ENCODE measurements at places on chromosomes 6 and 20.

DNA sequence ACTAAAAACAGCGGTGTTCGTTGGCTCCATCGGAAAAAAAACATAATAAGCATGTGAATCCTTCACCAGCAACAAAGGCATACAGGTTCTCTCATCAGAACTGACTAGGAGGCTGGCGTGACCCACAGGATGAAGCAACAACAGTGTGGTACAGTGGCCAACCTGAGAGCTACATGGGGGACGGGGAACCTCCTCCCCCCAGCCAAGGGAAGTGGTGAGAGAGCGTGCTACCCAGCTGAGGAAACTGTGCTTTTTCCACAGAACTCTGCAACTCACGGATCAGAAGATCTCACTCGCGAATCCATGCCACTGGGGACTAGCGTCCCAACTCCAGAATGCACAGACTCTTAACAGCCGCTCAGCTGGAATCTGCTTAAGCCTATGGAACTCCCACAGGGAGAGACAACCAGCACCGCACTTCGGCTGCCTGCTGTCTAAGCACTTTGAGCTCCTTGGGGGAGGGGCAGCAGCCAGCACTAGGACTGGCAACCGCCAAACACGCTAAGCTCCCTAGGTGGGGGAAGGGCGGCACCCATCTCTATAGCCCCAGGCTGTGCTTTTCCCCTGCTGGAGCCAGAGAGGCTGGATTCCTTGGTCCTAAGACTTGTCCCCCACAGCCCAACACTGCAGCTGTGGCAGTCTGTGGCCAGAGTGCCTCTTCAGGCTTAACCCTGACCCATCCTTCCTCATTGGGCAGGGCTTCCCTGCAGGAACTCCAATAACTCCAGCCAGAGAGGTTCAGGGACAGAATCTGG is 538.3 kb upstream of the BTBD3 start:
- no peak for DNase-seq

GRCh38 chr6:87791982-87792381 is 89.9 kb upstream of the AKIRIN2 start:
- no peak for DNase-seq

DNA sequence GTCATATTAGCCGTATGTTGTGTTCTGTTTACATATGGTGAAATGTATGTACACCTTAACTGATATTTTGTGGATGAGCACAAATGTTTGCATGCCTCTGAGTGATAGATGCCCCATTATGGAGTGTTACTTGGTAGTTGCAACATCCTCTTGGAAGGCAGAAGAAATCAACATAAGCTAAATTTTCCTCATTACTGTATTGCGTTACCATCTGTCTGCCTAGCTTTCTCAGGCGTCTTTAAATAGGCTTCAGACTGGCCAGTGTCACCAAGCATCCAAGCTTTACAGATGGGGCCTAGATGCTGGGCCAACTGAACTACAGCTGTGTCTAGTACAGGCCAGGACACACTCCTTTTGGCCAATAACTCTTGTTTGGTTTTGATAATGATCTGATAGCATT is 250.6 kb downstream of the SAMD5 start:
- DNase-seq: no peak

DNA sequence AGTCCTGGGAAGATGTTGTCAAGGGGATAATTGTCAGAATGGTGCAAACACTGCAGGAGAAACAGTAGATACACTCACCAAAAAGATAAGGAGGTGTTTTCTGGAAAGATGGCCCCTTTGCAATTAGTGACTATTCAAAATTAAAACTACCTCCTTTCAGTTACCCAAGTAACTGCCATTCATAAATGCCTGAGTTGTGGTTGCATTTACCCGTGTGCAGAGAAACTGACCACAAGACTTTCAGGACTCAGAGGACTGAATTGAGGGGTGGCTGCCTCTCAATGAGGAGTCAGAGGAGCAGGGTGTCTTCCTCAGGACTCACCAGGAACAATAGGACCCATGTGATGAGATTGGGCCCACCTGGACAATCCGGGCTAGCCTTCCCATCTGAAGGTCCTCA is 39.0 kb downstream of the GCM1 start:
- DNase-seq: no peak

DNA sequence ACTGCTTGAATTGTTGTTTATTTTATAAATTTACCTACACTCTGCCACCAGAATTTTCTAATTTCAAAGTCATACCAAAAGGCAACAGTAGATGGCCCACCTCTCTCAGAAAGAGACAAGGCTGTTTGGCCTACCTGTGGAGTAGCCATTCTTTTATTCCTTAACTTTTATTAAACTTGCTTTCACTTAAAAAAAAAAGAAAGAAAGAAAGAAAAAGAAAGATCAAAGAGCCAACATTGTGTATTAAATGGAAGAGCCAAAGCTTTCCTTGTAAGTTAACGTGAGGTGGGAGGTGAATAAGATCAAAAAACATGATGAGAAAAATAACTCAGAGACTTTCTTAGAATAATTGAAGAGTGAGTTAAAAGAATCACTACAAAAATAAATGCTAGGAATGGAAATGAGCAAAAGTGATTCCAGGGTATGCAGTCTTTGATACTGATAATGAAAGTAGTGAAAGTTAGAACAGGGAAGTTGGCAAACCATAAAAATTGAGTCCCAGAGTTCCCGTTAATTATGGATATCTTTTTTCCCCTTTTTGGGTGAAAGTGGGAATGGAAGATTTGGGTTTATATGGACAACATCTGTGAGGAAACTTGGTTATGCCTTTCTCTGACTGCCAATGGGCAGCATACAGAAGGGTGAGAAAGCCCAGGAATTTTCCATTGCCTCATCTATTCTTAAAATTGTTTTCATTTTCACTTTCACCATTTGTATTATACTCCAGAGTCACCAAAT is 35.9 kb upstream of the MYB start:
- no peak for DNase-seq

DNA sequence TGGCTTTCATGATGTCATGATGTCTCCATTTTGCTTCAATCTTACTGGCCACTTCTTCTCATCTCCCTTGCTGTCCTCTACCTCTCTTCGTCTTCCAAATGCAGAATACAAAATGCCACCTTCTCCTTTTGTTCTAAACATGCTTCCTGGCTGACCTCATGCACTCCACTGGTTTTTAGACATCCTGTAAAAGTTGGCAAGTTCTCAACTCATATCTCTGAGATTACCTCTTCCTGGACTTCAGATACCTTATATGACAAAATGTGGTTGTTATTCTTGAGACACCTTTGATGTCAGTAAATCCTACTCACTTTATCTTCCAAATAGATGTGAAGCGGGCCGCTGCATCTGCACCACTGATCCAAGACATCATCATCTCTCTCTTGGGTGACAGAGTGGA is 212.7 kb upstream of the FOXA2 start:
- no peak for DNase-seq

- DNase-seq: no peak
Observed at GRCh38 chr6:129704708-129705107, 5.3 kb downstream of the ARHGAP18 start.

GRCh38 chr6:39347906-39348585 is 25.5 kb upstream of the KCNK16 start:
- no peak for DNase-seq

DNA sequence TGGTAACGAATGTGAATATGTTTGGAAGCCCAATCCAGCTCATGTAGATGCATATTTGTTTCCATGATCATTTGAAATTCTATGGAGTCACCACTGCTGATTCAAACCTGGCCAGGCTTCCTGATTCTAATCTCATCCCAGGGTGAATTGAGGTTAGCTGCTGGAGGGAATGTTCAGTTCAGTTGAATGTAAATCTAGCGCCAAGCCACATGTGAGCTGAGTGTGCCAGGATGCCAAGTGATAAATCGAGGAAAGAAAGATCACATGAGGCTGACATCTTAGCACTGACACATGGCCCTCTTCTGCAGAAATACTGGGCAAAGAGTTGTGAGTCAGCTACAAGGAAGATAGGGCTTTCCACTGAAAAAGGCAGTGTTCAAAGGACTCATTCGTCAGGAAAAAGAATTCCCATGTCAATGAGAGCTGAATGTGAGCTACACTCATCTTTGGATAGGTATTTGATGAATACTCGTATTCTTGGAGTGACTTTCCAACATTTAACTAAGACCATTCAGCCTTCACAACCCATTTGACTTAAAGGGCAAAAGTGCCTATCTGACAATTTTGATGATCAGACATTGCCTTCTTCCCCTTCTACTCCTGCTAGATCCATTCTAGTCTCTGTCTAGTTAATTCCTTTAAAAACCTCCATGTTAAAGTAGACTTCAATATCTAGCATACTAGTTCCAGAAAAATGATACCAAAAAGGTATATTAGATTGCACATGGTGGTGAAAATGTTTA is 172.1 kb downstream of the MTFR2 start:
- DNase-seq: no peak

DNA sequence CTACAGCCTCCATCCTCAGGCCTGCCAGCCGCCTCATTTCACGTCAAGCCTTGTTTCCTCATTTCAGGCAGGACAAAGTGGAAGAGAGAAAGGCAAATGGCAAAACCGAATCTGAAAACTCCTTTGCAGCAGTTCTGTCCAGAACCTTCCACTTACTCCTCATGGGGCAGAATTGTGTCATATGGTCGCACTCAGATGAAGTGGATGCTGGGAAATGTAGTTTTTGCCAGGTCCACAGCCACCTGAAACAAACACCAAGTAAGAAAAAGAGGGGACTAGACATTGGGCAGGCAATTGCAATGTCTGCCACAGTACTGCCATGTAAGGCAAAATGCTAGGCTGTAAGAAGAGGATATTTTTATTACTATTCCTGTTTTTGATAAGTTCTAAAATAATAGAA is 44.9 kb downstream of the ISM1 start:
- DNase-seq: no peak

DNA sequence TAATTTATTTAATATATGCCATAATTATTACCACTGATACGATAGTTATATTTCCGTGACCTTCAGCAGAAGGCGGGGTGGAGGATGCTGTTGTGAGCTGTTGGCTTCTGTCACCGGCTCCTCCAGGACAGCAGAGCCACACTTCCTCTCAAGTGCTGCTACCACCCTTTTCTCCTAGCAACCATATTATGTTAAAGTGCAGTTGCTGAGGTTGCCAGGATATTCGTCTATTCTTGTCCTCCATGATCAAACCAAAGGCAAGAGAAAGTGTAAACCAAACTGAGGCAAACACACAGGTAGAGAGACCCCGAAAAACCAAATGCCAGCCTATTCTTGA is 27.8 kb downstream of the RGS17 start:
- DNase-seq: no peak

DNA sequence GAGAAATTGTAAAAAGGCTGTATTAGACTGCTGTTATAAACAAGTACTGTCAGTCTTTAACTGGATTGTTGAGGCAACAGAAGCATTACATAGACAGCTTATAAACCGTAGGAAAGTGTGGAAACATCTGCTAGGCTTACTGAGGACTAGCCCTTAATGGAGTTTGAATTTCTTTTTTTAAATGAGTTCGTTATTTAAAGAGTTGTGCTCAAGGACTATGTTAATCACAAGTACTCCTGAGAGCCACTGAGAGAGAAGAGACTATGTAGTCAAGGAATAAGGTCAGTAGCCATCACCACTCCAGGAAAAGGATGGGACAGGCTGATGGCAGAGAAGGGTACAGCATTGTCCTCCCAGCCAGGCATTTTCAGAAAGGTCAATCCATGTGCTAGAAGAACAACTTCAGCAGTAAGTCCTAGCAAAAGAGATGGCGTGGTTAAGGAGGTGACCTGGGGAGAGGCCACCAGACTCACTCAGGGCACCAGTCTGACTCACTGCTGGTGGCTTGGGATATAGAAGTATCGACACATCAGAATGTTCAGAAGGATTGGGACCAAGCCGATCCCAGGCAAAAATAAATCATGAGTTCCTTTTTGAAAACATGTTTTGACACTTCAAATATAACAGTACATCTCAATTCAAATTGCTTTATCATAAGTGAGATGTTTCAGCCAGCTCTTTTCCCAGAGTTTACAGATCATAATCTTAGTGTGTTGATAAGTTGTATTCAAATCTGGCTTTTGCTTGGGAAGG is 6.4 kb downstream of the RPS12 start:
- no peak for DNase-seq

GRCh38 chr6:84882768-84883766 is 118.7 kb upstream of the TBX18 start:
- no peak for DNase-seq

DNA sequence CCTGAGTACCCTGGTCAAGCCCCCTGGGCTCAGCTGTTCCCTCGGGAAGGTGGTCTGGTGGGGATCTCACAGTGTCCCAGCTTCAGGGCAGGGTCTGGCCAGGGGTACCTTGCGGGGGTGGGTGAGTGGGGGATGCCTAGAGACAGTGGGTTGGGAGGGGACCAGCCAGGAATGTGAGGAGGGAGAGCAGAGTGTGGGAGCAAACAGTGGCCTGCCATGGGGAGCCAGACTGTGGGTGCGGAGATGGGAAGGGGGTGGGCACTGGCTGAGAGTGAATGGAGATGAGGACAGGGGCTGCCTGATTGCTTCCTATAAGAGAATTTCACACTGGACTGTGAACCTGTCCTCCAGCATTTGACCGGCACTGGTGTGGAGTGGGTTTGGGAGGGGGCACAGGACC is 95.1 kb downstream of the VEGFA start:
- no peak for DNase-seq

GRCh38 chr6:107633680-107634323 is 143.9 kb downstream of the SOBP start:
- no peak for DNase-seq

DNA sequence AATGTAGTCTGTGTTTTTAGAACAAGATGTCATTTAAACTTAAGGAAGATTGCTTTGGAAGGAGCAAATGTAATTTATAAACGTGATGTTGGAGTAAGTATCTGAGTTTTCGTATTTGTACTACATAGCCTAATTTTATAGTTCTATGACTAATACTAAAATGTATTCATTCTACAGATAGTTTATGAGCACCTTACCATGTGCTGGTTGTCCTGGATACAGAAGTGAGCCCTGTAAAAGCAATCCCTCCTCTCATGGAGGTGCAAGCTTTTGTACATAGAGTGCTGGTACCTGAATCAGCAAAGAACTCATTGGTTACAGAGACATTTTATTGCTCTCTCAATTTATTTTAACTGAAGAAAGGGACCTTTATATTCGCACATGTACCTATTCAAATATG is 27.1 kb downstream of the TBPL1 start:
- DNase-seq: no peak

- no peak for DNase-seq
Observed at GRCh38 chr20:20366551-20366875, 1.4 kb upstream of the INSM1 start.

GRCh38 chr20:60057866-60058807 is 99.9 kb downstream of the CDH26 start:
- no peak for DNase-seq
